ENCODE measurements at places on chromosomes 5 and 9.

DNA sequence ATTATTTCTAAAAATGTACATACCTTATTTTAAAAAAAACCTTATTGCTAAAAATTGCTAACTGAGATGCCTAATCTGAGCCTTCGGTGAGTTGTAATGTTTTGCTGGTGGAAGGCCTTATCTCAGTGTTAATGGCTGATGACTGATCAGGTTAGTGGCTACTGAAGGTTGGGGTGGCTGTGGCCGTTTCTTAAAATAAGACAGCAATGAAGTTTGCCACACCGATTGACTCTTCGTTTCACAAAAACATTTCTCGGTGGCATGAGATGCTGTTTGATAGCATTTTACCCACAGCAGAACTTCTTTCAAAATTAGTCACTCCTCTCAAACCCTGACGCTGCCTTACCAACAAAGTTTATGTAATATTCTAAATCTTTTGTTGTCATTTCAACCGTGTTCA lies 14.7 kb downstream of the CENPK start:
- DNase-seq, result no peak

DNA sequence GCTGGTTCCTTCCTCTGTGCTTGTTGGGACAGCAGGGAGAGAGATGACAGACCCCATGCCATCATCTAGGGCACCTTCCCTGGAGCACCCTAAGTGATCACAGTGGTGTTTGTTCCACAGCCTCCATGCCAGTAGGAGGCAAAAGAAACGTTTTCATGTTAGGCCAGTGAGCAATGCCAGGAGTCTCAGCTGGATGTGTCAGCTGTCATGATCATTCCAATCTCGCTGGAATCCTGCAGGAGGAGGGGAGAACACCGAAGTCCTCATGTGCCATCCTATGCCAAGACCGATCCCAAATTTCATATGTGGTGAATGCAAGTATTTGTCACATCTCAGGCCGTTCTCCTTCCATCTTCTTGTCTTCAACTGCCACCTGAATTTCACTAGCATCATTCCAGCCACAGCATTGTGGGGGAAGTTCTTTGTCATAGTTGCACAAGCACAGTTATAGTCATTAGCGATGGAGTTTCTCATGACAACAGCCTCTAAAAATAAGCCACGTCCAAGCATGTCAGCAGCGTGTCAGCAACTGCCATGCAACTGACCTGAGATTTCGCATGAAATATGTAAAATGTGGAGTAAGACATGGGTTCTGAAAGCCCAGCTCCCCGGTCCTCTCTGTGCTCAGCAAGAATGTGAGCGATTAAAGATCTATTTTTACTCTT lies 97.2 kb upstream of the DNAH5 start:
- no peak for DNase-seq

DNA sequence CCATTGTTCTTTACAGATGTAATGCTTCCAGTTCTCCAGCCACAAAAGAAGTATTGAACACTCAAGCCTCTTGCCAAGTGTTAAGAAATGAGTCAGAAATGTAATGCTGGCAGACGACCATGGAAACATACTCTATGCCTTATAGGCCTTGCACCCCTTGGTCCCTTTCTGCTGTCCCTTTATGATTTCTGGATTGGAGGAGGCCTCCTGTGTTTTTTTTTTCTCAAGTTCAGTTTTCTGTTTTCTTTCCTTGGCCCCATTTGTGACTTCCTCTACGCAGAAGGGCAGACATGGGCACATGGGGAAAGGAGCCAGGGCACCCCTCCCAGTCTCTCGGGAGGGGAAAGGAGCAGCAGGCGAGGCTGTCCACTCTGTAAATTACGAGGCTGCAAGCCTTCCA lies 53.4 kb downstream of the SNX18 start:
- no peak for DNase-seq

- DNase-seq, result no peak
These were observed 73.3 kb upstream of the HMHB1 start for GRCh38 chr5:143738417-143739401.

- DNase-seq, result peak; percentile 89
These were observed 150.8 kb downstream of the EFNA5 start for GRCh38 chr5:107519900-107520354.

- no peak for DNase-seq
These were observed 91.8 kb upstream of the DMRT1 start for GRCh38 chr9:749716-750115.

- no peak for DNase-seq
These were observed 18.4 kb downstream of the GLRA1 start for GRCh38 chr5:151906246-151906645.

GRCh38 chr5:86143837-86144236 lies 473.9 kb upstream of the COX7C start:
- DNase-seq, result no peak

DNA sequence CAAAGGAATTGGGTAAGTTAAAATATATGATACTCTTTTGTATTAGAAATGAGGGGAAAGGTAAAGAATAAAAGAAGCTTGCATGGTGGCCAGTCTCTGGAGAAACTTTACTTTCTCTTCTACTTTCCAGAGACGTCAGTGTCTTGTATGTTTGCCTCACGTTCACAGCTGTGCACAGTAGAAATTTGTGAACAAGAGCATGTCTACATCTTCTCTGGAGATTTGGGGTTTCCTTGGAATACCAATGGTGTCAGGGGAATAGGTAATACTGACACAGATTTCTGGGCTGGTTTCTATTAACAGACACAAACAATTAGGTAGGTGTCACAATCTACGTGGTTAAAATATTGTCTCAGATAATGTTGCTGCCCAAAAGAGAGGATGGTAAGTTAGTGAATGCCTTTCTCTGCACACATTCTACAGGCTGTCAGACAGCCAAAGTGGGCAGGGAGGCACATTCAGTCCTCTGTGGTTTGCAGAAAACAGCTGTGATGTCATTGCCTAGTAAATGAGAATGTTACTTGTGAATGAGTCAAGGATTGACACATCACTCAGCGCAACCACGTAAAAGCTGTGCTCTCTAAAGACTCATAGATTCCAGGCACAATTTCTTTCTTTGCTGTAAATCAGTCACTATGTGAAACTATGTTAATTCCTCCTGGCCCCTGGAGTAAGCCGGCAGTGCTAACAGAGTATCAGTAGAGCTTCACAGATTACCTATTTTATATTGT lies 397.1 kb downstream of the MAN2A1 start:
- peak; percentile 86 for DNase-seq

GRCh38 chr5:148206620-148207019 lies 3.8 kb downstream of the SPINK6 start:
- DNase-seq, result no peak

DNA sequence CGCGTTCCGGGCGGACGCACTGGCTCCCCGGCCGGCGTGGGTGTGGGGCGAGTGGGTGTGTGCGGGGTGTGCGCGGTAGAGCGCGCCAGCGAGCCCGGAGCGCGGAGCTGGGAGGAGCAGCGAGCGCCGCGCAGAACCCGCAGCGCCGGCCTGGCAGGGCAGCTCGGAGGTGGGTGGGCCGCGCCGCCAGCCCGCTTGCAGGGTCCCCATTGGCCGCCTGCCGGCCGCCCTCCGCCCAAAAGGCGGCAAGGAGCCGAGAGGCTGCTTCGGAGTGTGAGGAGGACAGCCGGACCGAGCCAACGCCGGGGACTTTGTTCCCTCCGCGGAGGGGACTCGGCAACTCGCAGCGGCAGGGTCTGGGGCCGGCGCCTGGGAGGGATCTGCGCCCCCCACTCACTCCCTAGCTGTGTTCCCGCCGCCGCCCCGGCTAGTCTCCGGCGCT lies at the start of gene DAPK1:
DAPK1 (plus strand) TSS at position 264 of the 442 bp plus-strand sequence. CDS start 1,211 bp downstream, outside the sequence.
- DNase-seq, result peak; percentile 93

GRCh38 chr9:95089257-95090022 lies 228.1 kb downstream of the FANCC start:
- no peak for DNase-seq

DNA sequence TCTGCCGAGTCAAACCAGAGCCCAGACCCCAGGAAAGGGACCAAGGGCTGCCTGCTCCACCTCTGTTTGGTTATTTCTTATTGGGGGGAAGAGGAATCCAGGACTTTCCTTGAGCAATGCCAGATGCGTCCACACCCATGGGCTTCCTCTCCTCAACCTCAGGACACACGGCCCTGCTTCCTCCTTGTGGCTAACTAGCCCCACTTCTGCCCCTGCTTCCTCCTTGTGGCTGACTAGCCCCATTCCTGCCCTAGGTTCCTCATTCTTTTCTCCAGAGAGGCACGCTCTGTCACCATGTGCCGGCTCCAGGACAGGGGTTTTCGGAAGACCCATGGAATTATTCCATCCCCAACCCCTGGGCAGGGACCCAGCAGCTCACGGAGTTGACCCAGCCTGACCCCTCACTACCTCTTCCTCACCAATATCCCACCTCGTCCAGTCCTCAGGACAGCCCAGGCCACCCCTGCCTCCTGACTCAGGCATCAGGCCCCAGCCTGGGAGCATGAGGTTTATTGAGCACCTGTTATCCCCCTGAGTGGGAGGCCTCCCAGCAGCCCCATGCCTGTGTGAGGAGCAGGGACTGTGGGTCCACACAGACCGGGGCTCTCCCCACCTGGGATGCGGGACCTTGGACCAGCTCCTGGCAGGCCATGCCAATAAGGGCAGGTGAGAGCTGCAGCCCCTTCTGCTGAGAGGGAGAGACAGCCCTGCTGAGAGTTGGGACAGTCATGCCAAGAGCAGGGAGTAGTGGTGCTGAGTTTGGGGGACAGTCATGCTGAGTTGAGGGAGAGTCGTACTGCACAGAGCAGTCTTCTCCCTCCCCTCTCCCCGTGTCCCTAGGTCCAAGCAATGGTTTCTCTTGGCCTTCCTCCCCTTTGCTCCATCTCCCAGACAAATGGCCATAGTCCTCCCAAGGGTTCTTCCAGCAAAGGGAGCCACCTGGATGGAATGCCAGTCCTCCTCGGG lies 11.8 kb upstream of the FCN1 start:
- no peak for DNase-seq

GRCh38 chr5:170466988-170467707 lies 36.7 kb upstream of the KCNIP1 start:
- peak; percentile 75 for DNase-seq

- DNase-seq, result no peak
These were observed 2.5 kb upstream of the FGF1 start for GRCh38 chr5:142688281-142688989.

GRCh38 chr9:105064248-105065097 lies 136.5 kb upstream of the ABCA1 start:
- DNase-seq, result peak; percentile 98

GRCh38 chr5:113282472-113282871 lies 152.3 kb downstream of the TSSK1B start:
- DNase-seq, result no peak

DNA sequence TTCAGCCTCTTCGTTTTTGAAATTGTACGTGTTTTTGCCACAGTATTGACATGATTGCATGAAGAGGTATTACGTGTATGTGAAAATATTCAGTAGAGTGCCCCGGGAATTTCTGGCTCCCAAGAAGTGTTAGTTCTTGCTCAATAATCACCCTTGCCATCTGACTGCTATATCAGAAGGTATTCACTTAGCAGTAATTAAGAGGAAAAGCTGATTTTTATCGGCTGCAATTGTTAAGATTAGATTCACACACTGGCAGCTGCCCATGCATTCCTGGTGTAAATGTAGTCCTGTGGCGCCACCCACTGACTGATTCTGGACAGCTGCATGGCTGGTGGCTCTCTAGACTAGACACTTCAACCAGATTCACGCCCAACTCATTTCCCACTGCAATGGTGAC lies 440.1 kb upstream of the ADAMTS16 start:
- peak; percentile 86 for DNase-seq

DNA sequence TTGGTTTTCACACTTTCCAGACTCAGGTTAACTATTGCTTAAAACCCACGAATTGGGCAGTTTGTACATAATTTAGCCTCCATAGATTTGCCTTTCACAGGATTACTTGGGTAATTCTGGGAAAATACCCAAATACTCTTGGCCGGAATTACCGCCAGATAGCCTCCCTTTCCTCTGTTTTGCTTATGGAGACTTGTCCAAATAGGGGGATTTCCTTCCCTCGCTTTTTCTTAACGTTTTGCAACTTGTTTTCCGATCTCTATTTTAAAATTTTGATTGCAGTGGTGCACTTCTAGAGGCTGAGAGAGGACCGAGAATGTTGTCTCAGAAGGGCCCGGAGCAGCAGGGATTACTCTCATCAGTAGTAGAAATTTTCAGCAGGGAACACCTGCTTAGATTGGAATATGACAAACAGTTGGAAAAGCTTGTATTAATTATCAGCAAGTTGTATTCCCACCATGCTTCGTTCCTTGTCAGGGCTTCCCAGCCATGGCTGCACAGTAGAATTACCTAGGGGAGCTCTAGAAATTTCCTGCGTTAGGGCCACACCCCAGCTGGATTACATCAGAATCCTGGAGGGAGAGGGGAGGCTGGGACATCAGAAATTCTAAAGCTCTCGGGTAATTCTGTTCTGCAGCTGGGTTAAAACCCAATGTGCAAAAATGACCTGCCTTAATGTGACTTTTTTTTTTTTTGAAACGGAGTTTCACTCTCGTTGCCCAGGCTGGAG lies 329.1 kb downstream of the SH3GL2 start:
- DNase-seq, result no peak
